NCI-H2081 treated with DMSO at 0.1 percent for 48 hours (cell line): ENCODE measurements at places on chromosomes 13 and 19.

DNA sequence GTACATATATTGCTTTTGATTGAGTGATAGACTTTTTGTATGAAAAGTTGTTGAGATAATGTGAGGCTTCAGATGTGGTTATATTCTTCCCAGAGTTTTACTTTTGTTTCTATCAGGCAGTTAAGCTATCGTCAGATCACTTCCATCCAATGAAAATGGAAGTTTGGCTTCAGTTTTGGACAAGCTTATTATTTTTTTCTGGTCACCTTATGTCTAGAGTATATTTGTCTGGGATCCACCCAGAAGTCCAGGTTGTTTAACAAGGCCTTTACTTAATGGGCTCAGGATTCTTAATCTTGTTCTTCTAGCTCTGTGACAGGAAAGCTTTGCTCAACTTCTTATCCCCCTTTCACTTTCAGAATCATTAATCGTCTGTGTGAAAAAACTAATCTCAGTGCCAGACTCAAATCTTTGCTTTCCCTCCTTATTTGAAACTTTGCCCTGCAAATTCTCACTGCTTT is 150.9 kb downstream of the PDS5B start:
- DNase-seq: no peak

DNA sequence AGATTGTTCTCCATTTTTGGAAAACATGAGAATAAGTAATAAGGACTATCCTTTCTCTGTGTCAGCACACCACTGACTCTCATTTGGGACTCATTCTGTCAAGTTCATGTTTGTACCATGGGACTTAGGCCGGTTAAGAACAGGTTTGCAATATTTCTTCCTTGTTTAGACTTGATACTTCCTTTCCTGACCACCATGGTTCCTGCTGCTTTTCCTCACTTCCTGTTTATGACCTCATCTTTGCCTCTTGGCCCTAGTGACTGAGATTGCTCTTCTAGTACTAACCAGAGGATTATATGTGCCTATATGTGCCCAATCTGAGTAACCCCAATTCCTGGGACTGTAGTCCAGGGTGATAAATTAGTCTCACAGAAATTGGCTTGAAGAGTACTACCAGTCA is 32.5 kb upstream of the NDFIP2 start:
- no peak for DNase-seq

GRCh38 chr19:8423817-8424223 is 10.7 kb downstream of the MARCHF2 start:
- no peak for DNase-seq

DNA sequence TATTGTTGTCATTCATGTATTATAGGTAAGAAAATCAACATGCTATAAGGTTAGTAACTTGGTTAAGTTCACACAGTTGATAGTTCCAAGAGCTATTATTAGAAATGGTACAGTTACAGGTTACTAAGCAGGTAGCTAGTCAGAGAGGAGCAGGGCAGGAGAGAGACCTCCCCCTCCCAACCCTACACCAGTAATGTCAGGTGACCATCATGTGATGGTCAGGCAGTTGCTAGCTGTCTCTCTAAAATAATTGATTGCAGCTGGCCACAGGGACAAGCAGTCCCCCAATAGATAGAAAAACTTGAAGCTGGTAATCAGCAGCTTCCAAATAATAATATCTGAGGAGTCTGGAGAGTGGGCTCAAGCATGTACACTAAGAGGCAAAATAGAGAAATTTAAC is 14.6 kb downstream of the SLITRK1 start:
- no peak for DNase-seq

- no peak for DNase-seq
These were observed 73.1 kb upstream of the MTIF3 start for GRCh38 chr13:27523346-27524073.
